ENCODE measurements at places on chromosomes 16 and 17. TPM values are rescaled to one million over a fixed set of nuclear protein-coding genes. Genes with fewer than 3 reads are reported as not detected.

Gene OR1F1
- total RNA-seq, result not detected

Gene GPS1
- 192 TPM for total RNA-seq

Gene ERN2
- total RNA-seq, result not detected

Gene PRKCB
- total RNA-seq, result 158 TPM

Gene NPIPB6
- 1.6 TPM for total RNA-seq

- no peaks in the 10 kb centered on the region for H3K4me1 ChIP-seq
- no peak overlapping the region for H3K27ac ChIP-seq
- H3K27me3 ChIP-seq, result no peaks in the 10 kb centered on the region
- no peak overlapping the region for H3K4me3 ChIP-seq
- no peaks in the 10 kb centered on the region for H3K36me3 ChIP-seq
- no peak for DNase-seq
Measured at GRCh38 chr17:46796524-46796923, 22.0 kb downstream of the WNT3 start.

- H3K27me3 ChIP-seq, result no peaks in the 10 kb centered on the region
- no peak overlapping the region for H3K4me3 ChIP-seq
- no peaks in the 10 kb centered on the region for H3K4me1 ChIP-seq
- H3K36me3 ChIP-seq, result no peaks in the 10 kb centered on the region
- H3K27ac ChIP-seq, result no peak overlapping the region
Measured at GRCh38 chr17:43840814-43841213, 6.2 kb upstream of the CD300LG start.

GRCh38 chr16:74064120-74064735 lies 232.4 kb upstream of the PSMD7 start:
- H3K27me3 ChIP-seq, result no peaks in the 10 kb centered on the region
- no peak overlapping the region for H3K4me3 ChIP-seq
- peaks cover 26% of the 10 kb centered on the region for H3K4me1 ChIP-seq
- no peaks in the 10 kb centered on the region for H3K36me3 ChIP-seq

DNA sequence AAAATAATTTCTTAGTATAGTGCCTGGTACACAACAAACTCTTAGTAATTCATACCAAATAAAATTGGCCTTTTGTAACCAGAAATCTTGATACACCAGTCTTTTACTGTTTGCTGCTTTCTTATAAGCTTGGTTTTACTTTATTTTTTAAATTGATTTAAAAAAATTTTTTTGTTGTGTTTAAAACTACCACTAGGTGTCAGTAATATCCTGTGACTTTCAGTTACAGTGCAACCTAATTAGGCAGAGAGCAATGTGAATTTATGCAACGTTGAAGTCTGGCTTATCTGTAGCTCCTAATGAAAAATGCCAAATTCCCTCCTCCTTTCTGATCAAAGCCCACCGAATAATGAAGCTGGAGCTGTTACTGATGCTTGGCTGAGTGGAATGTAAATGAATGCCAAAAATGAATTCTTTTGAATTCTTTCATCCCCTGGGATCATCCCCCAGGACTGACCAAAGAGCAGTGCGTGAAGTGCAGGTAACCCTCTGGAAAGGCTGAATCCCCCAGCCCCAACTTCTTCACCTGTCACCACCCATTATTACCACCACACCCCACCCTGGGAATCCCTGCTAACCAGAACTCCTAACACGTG lies 3.8 kb downstream of the ERCC4 start:
- H3K27ac ChIP-seq, result no peak overlapping the region
- H3K4me1 ChIP-seq, result peaks cover 7% of the 10 kb centered on the region
- peak; percentile 74 for DNase-seq

DNA sequence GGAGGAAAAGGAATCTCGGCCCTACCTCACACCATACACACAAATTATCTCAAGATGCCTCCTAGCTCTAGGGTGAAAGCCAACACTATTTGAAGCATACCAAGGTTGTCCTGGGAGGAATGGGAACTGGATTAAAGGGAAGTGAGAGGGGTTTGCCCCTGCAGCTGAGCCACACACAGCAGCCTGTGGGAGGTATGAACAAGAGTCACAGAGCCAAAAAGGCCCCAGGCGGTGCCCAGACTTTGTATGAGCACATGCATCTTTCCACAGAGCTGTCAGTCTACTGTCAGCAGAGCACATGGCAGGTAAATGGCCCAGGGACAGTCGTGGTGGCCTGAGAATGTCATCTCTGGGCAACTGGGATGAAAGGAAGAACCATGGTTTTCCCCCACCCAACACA lies 31.0 kb upstream of the RCVRN start:
- H3K4me3 ChIP-seq, result no peak overlapping the region
- no peaks in the 10 kb centered on the region for H3K27me3 ChIP-seq
- no peaks in the 10 kb centered on the region for H3K4me1 ChIP-seq
- no peak overlapping the region for H3K27ac ChIP-seq

GRCh38 chr16:3601614-3602319 lies 9.6 kb downstream of the SLX4 start:
- H3K27ac ChIP-seq, result no peak overlapping the region
- H3K27me3 ChIP-seq, result no peaks in the 10 kb centered on the region
- no peak overlapping the region for H3K4me3 ChIP-seq
- peaks cover 18% of the 10 kb centered on the region for H3K36me3 ChIP-seq
